ENCODE measurements at places on chromosomes 5 and 9.

- no peak for DNase-seq
These were observed 67.5 kb upstream of the S1PR3 start for GRCh38 chr9:88923653-88924288.

- peak; percentile 56 for DNase-seq
These were observed 10.0 kb upstream of the CCL28 start for GRCh38 chr5:43422143-43422542.

DNA sequence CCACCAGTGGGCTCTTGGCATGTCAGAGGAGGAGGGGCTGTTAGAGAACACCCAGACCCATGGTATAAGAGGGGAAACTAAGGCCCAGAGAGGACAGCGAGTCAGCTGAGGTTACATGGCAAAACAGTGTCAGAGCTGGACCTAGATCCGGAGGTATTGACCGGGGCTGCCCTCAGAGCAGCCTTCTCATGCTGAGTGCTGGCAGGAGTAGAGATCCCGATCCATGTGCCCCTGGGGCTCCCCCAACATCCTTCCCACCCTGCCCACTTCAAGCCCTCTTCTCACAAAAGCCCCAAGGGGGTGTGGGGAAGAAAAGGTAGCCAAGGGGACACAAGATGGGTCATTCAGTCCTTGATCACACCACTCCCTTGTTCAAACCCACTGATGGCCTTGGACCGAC lies 19.9 kb downstream of the CSF1R start:
- no peak for DNase-seq

- no peak for DNase-seq
These were observed 506.1 kb downstream of the BNC2 start for GRCh38 chr9:16364347-16364746.

DNA sequence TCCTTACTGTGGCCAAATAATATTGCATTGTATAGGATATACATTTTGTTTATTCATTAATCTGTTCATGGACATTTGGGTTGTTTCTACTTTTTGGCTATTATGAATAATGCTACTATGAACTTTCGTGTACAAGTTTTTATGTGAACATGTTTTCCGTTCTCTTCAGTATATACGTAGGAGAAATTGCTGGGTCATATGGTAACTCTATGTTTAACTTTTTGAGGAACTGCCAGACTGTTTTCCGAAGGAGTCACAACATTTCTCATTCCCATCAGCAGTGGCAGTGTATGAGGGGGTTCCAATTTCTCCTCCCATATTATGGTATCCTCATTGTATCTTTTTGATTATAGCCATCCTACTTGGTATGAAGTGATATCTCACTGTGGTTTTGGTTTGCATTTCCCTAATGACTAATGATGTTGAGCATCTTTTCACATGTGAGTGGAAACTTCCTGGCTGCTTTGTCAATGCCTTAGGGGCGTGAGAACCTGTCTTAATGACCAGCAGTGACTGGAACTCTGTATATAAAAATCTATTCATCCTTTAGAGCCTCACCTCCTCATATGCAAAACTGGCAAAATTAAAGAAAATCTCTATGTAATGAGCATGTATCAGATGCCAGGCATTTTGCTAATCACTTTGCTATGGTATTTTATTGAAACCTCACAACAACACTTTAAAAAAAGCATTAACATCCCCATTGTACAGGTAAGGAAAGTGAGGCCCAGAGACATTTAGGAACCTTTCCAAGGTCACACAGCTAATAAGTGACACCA lies 47.8 kb upstream of the TGFBR1 start:
- DNase-seq, result no peak

- no peak for DNase-seq
These were observed 241.8 kb upstream of the KLF9 start for GRCh38 chr9:70656281-70656680.

DNA sequence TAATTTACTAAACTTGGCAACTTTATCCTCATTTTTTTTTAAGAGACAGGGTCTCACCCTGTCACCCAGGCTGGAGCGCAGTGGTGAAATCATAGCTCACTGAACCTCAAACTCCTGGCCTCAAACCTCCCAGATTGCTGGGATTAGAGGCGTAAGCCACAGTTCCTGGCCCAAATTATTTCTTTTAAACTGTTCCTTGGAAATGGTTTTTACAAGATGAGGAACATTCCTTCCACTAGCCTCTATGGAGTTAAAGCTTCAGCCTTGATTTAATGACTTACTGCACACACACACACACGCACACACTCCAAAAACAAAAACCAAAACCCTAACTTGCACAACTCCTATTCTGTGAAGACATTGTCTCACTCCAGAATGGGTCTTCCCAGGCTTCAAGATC lies 77.2 kb upstream of the TARS1 start:
- no peak for DNase-seq

GRCh38 chr5:125244531-125244930 lies 498.1 kb upstream of the ZNF608 start:
- DNase-seq, result no peak

GRCh38 chr5:108858959-108859358 lies 111.3 kb downstream of the FER start:
- DNase-seq, result no peak

GRCh38 chr9:95131023-95131943 lies 186.2 kb downstream of the FANCC start:
- DNase-seq, result peak; percentile 70

GRCh38 chr9:134329576-134329855 lies 3.3 kb downstream of the RXRA start:
- DNase-seq, result no peak

DNA sequence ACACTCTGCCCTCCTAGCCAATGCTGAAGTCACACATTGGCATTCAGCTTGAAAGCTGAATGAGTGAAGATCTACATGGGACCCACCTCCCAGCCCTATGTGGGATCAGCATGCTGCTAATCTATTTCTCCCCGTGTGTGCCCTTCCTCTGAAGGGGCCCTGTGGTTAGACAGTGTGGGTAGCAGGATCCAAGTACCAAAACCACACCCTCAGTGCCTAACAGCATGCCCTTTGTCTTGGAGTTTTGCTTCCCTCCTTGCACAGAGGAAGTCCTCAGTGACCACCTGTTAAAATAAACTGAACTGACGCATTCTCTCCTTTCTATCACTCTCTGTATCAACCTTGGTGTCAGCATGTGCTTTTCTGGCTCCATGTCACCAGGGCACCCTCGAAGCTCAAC lies 25.0 kb downstream of the SH3TC2 start:
- peak; percentile 44 for DNase-seq

GRCh38 chr5:96253140-96253539 lies 179.9 kb downstream of the PCSK1 start:
- DNase-seq, result no peak

DNA sequence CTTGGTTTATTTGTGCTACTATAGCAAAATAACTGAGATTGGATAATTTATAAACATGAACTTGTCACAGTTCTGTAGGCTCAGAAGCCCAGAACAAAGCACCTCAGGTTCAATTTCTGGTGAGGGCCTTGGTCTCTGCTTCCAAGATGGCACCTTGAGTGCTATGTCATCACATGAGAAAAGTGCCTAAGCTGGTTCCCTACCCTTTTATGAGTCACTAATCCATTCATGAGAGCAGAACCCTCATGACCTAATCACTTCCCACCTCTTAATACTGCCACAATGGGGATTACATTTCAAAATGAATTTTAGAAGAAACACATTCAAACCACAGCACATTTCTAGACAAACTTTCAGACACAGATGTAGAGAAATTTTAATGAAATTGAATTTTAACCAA lies 98.2 kb upstream of the PRSS3 start:
- no peak for DNase-seq

DNA sequence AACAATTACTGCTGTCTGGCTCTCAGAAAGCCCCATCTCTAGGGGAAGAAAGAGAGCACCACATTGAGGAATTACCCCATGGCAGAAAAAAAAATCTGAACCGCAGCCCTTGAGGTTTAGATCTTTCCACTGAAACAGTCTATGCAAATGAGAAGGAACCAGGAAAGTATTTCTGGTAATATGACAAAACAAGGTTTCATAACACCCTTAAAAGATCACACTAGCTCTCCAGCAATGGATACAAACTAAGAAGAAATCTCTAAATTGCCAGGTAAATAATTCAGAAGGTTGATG lies 427.1 kb downstream of the PRELID2 start:
- DNase-seq, result no peak

DNA sequence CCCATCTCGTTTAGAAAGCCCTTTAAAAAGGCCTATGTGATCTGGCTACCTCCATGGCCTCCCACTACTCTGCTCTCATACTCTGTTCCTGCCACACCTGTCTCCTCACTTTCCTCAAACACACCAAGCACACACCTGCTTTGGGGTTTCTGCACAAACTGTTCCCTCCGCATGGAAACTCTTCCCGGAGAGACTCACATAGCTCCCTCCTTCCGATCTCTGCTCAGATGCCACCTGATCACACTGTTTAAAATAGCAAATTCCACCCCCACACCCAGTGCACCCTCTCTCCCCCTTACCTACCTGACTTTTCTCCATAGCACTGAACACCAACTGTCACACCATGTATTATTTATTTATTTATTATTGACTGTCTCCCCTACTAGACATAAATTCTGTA lies 84.0 kb upstream of the NR4A3 start:
- no peak for DNase-seq

DNA sequence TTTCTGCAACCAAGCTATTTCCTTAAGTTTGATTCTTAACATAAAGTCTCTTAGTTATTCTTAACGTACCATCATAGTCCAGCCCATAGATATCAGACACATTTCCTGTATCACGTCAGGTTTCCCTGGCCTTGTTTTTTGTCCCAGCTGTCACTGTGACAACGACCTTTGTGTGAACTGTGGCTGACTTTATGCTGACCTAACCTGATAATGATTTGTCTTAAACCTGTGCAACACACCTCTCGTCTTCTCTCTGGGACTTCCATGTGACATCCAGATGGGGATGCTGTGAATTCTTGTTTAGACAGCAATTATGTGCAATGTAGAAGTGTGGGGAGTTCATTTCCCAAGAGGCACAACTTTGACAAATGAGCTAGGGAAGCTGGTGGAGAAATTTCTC lies 662.8 kb downstream of the PTPRD start:
- DNase-seq, result no peak

- DNase-seq, result no peak
These were observed 274.0 kb upstream of the CDH9 start for GRCh38 chr5:27312291-27312893.

DNA sequence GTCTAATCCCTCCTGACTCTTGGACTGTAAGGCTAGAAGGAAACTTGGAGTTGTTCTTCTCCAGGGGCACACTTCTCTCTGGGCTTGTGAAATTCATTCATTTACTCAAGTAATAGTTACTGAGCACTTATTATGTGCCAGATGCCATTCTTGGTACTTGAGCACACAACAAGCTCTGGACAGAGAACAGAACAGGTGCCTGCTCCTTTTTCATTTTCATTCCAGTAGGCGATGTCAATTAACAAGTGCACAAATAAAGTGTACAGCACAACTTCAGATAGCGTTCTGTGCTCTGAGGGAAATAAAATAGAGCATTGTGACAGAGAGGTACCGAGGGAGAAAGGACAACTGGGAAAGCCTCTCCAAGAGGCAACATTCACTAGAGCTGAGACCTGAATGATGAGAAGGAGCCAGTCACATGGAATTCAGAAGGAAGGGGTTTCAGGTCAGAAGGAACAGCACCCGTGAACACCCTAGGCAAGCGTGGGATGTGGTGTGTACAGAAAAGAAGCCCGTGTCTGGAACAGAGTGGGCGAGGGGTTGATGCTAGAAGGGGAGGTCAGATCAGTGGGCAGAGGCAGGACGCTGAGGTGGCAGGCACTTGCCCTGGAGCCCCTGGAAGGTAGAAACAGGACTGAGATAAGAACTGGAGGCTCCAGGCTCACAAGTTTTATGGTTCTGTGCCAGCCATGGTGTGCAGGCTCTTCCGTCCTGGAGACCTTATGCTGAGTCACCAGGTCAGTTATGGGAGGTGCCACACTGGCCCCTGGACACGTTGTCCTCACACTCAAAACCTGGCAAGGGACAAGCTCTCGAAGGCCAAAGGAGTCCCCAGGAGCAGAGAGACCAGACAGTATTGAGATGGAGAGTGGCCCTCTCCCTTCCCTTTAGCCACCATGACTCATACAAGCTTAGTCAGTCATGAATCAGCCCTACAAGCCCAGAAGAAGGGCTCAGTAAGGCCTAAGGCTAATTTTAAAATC lies 7.2 kb upstream of the ABLIM3 start:
- peak; percentile 78 for DNase-seq

DNA sequence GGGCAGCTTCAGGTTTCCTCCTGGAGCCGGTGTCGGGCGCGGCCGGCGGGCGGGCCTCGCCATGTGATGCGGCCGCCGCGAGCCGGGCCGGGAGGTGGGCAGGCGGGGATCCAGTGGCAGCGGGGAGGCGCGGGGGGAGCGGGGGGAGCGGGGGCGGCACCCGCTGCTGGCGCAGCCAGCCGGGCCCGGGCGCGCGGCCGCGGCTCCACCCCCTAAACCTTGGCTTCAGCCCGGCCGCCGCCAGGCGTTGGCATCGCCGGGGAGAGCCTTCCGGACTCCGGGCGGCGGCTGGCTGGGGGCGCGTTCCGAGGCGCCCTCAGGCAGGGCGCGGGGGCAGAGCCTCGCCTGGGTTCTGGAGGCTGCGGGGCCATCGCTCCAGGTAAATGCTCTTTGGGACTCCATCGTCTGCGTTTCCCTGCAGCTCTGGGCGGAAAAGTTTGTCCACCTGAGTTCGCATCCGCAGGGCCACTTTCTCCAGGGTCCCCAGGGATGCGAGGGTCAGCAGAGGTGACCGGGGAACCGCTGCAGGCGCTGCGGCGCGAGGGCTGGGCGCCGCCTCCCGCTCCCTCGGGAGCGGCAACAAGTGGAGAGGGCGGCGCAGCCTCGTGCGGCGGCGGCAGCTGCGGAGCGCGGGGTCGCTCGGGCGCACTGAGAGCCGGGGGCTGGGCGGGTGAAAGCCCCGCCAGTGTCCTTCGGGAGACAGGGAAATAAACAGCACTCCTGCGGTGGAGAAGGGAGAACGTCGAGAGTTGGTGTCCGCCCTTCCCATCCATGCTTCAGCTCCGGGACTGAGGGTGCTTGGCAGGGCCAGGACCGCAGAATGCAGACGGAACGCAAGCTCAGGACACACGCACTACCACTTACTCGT lies at the start of gene ARHGEF28:
Gene ARHGEF28 (plus strand): TSS at position 253 of the 868 bp plus-strand sequence. CDS start 58,656 bp downstream, outside the sequence.
- DNase-seq, result peak; percentile 93

GRCh38 chr5:32955814-32956213 lies 244.7 kb downstream of the NPR3 start:
- DNase-seq, result no peak

DNA sequence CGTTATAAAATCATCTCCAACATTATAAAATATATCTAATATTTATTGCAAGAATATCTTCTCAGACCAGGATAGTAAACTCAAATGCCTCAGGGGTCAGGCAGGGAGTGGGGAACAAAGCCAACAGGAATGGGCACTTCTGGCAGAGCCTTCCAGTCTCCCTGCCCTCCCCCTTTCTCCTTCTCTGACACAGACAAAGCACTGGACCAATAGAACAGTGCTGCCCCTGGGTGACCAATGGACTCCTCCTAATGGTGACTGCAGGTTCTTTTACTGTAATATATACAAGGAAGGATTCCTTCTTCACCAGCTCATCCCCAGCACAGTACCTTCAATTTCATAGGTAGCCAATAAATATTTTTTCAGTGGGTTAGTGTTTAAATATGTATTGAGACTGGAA lies 31.1 kb upstream of the MAMDC2 start:
- no peak for DNase-seq

- DNase-seq, result no peak
These were observed 48.7 kb upstream of the POMT1 start for GRCh38 chr9:131454028-131454427.

Data from urothelium cell line (cell line).